Natural killer cell (primary cell): ENCODE measurements at places on chromosomes 3 and 15. TPM values are rescaled to one million over a fixed set of nuclear protein-coding genes. Genes with fewer than 3 reads are reported as not detected.

The SNTN gene
- not detected for total RNA-seq

The ANKRD63 gene
- not detected for total RNA-seq

The SLITRK3 gene
- not detected for total RNA-seq

The WDR93 gene
- 0.38 TPM for total RNA-seq

The FBXO40 gene
- not detected for total RNA-seq

The ALAS1 gene
- 17.0 TPM for total RNA-seq

The PPIB gene
- 234 TPM for total RNA-seq
